ENCODE measurements at places on chromosomes 6 and 20. TPM values are rescaled to one million over a fixed set of nuclear protein-coding genes. Genes with fewer than 3 reads are reported as not detected.

Gene FILIP1
- total RNA-seq: 10.4 TPM

Gene ABHD16B
- not detected for total RNA-seq

Gene LAMP5
- total RNA-seq: 0.30 TPM

Gene TRIM10
- total RNA-seq: not detected

Gene TCP11
- not detected for total RNA-seq

Gene SRMS
- not detected for total RNA-seq

Gene CUL7
- total RNA-seq: 10.2 TPM

Gene PGBD1
- 8.0 TPM for total RNA-seq

Gene TSHZ2
- 0.94 TPM for total RNA-seq

Gene IRF4
- not detected for total RNA-seq
